ENCODE measurements at places on chromosomes 11 and 22.

DNA sequence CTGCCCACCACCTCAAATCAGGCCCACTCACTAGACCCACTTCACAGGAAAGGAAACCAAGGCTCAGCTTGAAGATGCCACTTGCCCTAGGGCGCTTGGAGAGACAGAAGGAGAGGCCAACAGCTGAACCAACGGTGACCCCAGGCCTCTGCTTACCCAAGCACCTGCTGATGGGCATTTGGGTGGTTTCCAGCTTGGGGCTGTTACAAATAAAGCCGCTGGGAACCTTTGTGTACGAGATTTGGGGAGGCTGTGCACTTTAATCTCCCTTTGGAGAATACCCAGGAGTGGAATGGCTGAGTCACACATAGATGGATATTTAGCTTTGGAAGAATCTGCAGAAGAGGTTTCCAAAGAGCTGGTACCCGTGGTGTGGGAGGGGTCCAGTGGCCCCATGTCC, 50.9 kb upstream of the LINC01488 start:
- DNase-seq = no peak

GRCh38 chr22:33923660-33924246, 3.5 kb upstream of the LARGE1 start:
- no peak for DNase-seq

- DNase-seq = no peak
These were observed 58.3 kb downstream of the CYTH4 start for GRCh38 chr22:37340331-37341262.

DNA sequence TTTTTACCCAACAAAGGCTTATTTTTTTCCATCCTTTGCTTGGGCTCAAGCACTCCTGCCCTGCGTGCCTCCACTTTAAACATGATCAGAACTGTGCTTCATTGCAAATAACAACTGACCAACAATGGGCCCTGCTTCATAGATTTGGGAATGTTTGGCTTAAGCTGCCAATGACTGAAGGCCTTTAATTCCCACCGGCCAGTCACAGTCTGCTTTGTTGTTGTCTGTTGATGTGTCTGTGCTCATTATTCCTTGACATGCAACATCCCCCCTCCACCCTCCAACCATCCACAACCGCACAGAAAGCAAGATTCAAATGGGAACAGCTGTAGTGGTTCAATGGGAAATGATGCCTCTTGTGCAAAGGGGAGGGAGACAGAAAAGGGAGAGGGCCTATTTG, 23.0 kb downstream of the PAX6 start:
- DNase-seq = no peak

GRCh38 chr11:2177076-2177475, 5.5 kb upstream of the TH start:
- DNase-seq = no peak

GRCh38 chr22:37739035-37739434, 42.2 kb downstream of the TRIOBP start:
- no peak for DNase-seq

Measured in stimulated activated CD4-positive, alpha-beta T cell treated with anti-CD3 and anti-CD28 coated beads, Interleukin-12 subunit alpha, Interleukin-12 subunit beta, amount 100 ng/mL, for 24 hours (primary cell).